ENCODE measurements at places on chromosomes 2 and 18.

DNA sequence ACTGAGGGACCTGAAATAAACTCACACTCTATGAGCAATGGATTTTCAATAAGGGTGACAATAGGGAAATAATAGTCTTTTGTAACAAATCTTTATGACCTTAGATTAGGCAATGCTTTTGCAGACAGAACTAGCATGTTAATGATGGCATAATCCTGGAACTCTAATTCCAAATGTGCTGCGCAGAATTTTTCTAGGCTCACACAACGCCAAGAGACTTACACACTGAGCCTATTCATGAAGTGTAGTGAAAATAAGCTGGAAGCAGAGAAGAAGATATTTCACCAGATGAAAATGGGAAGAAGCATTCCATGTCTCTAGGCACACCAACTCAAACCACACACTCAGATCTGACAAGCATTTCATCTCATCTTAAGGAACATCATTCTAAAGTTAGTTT, 178.5 kb downstream of the L3MBTL4 start:
- no peak for DNase-seq

DNA sequence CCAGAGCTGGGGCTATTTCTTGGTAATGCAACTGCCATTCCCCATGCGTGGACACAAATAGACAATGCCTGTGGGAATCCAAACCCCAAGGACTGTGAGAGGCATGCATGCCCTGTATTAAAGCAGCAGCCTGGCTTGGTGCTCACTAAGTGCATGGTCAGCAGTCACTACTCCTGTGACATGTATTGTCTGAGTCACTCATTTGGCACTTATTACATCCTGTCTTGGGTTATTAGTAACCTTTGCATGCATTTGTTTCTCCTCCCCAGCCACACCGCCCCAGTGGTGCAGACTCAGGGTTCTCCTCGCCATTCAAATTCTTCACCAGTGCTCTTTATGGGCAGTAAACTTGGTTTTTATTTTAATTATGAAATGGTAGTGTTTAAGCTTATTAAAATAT, 30.2 kb downstream of the PRKCE start:
- no peak for DNase-seq

DNA sequence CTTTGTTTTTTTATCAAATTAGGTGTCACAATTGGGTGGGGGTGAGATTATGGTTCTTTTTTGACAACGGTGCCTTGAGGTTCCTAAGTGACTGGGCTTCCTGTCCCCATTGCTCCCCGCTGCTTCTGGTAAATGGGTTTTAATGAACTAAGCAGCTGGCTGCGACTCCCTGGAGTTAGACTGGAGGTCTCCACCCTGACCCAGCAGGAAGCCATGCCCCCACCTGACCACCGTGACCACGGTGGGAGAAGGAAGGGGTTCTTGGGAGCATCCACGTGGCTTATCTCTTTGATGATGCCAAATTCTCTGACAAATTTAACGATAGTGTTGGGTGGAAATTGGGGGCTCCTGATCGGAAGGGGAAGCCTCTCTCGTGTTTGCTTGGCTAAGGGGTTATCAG, 12.2 kb downstream of the CNDP2 start:
- no peak for DNase-seq

DNA sequence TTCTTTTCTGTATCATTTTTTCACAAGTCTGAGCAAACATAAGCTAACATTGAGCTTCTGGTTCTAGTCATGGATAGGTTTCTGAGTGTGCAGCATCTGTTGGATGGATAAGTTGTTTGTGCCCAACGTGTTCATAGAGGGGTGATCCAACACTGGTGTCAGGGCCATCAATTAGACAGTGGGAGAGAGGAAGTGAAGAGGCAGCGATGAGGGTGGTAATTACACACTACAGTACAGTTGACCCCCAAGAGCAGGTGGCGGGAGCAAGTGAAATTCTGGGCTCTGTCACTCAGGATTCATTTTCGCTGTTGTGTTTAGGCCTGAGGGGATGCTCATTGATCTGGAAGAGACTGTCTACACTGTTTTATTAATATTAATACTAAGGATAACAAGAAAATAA, 180.0 kb upstream of the CXCR4 start:
- DNase-seq: peak; percentile 6

DNA sequence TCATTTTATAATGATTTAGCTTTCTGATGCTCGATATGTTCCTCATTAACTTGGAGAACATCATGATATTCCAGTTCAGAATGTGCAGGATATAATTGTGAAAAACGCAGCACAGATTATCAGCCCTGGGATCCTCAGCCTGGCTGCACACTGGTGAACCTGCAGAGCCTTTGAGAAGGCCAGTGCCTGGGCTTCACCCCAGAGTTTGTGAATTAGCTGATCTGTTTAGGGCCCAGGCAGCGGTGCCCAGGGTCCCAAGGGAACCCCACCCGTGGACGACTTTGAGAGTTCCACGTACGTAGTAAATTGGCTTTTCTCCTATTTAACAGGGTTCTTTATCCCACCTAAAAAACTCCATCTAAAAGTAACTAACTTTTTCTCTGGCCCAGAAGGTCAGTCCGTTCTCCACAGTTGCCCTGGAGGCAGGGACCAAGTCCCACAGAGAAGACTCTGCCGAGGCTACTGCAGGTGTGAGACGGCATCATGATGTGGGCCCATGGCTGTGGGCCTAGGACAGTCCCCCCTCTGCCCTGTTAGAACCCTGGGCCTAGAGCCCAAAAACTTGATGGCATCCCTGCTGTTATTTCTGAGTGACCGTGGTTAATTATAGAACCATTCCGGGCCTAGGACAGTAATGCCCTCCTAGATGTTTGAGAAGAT, 39.6 kb upstream of the RPL31 start:
- DNase-seq: no peak

DNA sequence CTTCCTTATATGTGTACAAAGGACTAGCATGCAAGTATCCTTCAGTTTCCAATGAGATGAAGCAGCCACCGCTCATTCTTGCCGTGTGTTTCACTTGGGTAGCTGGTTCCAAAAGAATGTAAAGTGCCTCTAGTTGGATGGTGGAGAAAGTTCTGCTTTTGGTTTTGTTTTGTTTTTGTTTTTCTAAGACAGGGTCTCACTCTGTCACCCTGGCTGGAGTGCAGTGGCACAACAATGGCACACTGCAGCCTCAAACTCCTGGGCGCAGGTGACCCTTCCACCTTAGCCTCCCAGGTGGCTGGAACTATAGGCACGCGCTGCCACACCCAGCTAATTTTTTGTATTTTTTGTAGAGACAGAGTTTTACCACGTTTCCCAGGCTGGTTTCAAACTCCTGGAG, 8.3 kb downstream of the ANXA4 start:
- DNase-seq: no peak

- no peak for DNase-seq
Observed at GRCh38 chr2:219591091-219591490, 6.6 kb upstream of the STK11IP start.

DNA sequence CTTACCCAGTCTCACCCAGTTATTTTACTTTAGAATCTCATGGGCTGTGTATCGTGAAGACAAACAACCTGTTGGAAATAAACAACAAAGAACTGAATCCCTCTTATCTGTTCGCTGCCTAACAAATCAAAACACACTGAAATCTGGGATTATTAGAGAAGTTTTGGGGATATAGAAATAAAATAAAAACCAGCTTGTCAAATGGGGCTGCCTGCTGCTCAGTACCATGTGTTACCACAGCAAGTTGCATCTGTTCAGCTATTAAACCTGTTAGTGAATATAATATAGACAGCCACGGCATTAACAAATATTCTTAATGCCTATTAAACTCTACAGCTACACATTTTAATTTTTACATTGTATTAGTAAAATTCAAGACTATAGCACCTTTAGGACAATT, 810.8 kb downstream of the NRXN1 start:
- DNase-seq: no peak

GRCh38 chr2:101533561-101534148, 58.7 kb upstream of the RFX8 start:
- DNase-seq: no peak

GRCh38 chr2:54310311-54310710, 54.3 kb upstream of the TSPYL6 start:
- no peak for DNase-seq

- no peak for DNase-seq
Observed at GRCh38 chr2:202488671-202489070, 112.5 kb downstream of the BMPR2 start.

GRCh38 chr2:178246696-178247095, 52.4 kb downstream of the OSBPL6 start:
- DNase-seq: no peak

DNA sequence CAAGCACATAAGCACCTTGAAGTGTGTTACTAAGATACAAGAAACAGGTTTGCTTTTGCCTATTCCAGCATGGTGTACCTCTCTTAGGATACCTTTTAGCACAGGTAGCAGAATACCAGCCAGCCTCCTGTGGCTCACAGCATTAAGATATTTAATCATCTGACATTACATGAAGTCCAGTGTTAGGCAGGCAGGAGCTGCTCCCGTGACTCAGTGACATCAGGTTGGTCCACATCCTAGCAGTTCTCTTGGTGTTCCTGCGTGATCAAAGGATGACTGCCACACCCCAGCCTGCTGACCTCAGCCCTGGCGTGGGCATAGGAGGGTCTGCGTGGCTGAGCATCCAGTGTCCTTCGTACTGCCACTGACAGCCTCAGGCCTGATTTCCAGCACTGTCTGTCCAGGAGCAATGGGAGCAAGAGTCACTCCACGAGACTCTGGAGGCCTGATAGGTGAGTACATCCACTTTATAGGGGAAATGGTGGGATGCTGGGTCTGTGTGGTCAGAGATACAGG, 3.6 kb upstream of the DTYMK start:
- DNase-seq: no peak

DNA sequence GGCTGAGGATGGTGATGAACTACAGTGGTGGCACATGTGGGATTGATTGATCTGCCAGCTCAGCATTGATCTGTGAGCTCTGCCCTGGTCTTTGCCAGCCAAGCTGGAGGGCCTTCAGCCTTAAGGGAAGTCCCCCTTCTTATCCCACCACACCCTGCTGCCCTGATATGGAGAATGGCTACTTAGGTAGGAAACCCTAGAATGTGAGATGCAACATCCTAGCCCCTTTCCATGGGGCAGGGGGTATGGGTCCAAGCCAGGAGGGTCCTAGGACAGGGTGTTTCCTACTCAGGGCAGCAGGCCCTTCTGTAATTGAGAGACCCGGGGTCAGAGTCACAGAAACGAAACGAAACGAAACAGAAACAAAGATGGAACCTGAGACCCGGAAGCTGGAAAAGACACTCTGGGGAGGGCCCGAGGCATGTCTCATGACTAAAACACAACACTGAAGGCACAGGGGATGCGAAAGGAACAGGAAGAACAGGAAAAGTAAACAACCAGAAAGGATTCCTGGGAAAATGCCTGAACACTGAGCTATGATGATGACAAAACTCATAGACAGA, 16.9 kb upstream of the SULT1C2 start:
- DNase-seq: no peak

DNA sequence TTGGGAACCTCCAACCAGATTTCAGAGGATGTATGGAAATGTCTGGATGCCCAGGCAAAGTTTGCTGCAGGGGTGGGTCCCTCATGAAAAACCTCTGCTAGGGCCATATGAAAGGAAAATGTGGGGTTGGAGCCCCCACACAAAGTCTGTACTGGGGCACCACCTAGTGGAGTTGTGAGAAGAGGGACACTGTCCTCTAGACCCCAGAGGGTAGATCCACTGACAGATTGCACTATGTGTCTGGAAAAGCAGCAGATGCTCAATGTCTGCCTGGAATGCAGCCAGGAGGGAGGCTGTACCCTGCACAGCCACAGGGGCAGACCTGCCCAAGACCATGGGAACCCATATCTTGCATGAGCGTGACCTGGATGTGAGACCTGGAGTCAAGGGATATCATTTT, 573.7 kb upstream of the NXPH2 start:
- no peak for DNase-seq

GRCh38 chr2:239979243-239980023, 45.7 kb downstream of the NDUFA10 start:
- no peak for DNase-seq

- DNase-seq: no peak
Observed at GRCh38 chr2:38125842-38126241, 49.9 kb upstream of the CYP1B1 start.

DNA sequence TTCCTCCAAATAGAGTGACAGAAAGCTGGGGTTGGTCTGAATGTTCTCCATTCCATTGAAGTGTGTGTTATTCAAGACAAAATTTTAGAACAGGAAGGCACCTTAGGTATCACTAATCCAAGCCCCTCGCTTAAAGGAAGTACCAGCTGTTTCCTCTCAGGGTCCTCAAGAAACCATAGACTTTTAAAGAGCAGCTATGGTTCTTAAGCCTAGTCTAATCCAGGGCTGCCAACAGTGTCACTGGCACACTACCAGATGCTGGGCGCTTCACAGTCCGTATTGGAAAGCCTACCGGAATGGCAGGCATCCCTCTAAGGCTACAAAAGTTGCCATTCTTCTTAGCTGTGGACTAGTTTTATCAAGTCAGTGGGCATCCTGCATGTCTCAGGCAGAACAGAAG, 1.9 kb downstream of the NEMP2 start:
- no peak for DNase-seq

- DNase-seq: no peak
Observed at GRCh38 chr2:81984969-81985637, 1680.6 kb upstream of the LRRTM1 start.

- no peak for DNase-seq
Observed at GRCh38 chr2:82314836-82315472, 2010.4 kb upstream of the LRRTM1 start.

DNA sequence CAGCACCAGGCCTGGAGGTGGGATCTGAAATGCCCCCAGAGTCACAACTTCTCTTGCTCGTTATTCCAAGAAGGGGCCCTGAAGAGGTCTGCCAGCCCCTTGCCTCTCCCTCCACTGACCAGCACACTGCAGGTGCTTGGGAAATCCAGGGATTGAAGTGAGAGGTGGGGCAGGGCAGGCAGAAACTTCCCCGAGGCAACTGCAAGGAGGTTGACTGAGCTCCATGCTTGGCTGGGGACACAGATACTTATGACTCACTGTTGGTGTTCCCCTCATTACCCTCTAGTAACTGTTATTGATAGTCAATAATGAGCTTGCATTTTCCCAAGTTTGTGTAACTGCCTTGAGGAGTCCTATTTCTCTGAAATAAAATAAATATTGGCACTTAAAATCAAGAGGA, 47.5 kb downstream of the MARCO start:
- no peak for DNase-seq

- no peak for DNase-seq
Observed at GRCh38 chr2:172177581-172177980, 74.9 kb upstream of the DLX2 start.

DNA sequence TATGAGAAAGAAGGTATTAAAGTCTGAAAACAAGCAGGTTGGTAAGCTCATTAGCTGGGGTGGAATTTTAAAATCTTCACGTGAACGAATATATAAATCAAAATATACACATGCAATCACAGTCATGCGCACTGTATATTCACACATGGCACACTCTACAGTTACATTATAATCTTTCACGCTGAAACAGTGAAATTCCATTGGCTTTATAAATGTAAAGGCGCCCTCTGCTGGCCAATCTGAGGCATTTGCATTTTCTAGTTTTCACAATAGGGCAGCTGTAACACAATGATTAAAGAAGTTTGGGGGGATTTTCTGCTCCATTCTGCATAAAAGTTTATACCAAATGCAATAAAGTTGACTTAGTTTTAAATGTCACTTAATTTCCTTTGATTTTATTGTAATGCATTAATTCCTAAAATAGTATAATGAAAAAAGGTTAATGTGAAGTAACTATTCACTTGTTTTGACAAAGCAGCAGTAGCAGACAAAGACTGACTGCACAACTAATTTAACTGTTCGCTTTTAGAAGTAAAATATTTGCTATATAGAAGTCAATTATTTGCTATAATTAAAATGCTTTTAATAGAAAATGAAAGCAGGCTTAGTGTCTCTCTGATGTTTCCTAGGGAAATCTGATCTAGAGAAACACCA, 17.2 kb downstream of the IFIH1 start:
- peak; percentile 59 for DNase-seq

GRCh38 chr18:3265564-3266033, 3.7 kb downstream of the MYL12B start:
- no peak for DNase-seq

Measured in NCI-H748 treated with DMSO at 0.1 percent for 48 hours (cell line).